ENCODE measurements at places on chromosomes 16 and 17. TPM values are rescaled to one million over a fixed set of nuclear protein-coding genes. Genes with fewer than 3 reads are reported as not detected.

Gene WNT3
- total RNA-seq: 5.1 TPM

Gene GP1BA
- not detected for total RNA-seq

Gene SYT17
- 6.2 TPM for total RNA-seq

Gene MAF
- total RNA-seq: 26.8 TPM

Gene FAM171A2
- total RNA-seq: 60.8 TPM

Gene NME3
- total RNA-seq: 26.2 TPM

Gene HAS3
- total RNA-seq: 6.6 TPM

Gene CACNA1G
- total RNA-seq: 20.1 TPM

Gene FKBP10
- total RNA-seq: 11.2 TPM

Gene TBC1D3B
- total RNA-seq: 1.9 TPM

Gene NRN1L
- total RNA-seq: not detected

Gene ZNF48
- total RNA-seq: 32.0 TPM

Data from occipital lobe (tissue), 3 donors.